ENCODE measurements at places on chromosomes 7 and 10.

DNA sequence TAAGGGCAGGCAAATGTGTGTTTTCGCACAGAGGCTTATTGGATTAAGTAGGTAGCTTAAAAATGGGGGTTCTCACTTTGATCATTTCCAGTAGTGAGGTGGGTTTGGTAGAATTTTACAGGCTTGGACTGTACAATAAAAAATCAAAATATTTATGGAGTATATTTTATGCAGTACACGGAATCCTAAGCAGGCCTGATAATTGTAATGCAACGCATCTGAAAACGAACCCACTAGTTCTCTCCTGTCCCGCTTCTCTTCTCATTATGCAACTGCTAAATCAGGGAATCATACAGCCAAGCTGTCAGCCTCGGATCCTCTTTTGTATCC lies 377 bp upstream of the POLR1F start:
- DNase-seq = no peak

DNA sequence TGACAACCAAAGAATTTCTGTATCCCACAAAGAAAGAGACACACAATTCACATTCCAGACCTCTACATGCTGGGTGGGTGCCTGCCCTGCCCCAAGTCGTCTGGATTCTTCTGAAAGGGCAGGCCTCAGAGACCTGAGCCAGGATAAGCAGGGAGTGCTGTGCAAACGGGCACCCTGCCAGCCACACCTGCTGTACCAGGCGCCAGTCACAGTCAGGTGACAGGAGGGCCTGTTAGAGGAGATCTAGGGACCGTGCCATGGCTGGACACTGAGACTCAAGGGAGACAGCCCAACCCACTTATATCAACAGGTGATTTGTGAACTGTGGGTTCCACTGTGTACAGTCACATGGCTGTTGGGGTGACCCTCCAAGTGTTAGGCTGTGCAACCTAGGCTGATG lies 103.1 kb upstream of the AFAP1L2 start:
- DNase-seq = no peak

DNA sequence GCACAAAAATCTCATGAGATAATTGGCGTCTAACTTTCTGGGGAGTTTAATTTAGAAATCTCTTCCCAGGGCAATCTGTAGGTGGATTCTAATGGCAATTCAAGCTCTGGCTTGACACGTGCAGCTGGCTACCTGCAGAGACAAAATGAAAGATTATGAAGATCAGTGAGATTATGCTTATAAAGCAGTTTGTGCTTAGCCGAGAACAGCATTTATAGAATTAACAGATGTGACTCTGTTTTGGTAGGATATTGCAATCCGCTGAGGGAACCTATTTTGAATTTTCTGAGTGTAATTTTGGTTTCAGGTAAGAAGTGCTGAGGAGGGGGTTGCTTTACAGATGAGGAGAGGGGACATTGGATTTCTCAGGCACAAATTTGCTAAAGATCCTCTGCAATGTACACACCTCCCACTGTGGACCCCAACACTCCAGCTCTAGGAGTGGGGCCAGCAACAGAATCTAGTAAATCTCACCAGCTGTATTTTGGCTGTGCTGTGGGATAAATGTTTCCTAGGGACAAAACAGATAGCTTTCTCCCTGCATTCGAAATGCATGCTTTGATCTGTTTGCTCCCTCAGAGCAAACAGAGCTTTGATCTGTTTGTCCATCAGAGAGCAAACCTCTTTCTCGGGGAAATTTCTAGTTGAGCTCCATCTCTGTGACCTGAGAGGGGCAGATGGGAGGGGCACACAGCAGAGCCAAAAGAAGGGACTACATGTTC lies 7.4 kb downstream of the GJD4 start:
- no peak for DNase-seq

DNA sequence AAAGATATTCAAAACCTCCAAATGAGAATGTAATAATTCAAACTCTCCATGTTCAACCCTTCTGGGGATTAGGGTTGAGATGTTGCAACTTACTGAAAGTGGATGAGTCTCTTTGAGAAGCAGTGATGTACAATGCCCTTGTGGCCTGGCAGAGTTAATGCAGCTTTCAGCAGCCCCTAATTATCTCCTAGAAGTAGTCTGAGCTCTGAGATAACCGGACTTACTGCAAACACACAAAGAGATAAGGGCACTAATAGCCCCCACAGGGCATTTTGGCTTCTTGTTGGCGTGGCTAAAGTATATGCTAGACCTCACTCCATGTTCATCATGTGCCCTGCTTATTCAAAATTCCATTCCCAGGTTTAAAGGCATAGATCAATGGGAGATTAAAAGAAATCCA lies 404.7 kb downstream of the NEBL start:
- no peak for DNase-seq

- DNase-seq = no peak
Observed at GRCh38 chr10:88920198-88920597, 32.4 kb downstream of the ACTA2 start.

DNA sequence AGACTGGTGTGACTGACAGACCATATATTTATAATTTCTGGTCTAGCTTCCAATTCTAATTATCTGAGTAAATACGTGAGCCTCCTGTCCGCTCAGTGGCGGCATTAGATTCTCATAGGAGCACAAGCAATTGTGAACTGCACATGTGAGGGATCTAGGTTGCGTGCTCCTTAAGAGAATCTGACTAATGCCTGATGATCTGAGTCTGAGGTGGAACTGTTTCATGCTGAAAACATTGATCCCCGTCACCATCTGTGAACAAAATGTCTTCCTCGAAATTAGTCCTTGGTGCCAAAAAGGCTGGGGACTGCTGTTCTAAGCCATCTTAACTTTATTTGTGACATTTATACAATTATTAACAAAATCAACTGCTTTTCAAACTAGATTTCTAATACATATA lies 164.7 kb upstream of the MEOX2 start:
- no peak for DNase-seq

GRCh38 chr7:13551503-13551902 lies 438.0 kb downstream of the ETV1 start:
- DNase-seq = no peak

DNA sequence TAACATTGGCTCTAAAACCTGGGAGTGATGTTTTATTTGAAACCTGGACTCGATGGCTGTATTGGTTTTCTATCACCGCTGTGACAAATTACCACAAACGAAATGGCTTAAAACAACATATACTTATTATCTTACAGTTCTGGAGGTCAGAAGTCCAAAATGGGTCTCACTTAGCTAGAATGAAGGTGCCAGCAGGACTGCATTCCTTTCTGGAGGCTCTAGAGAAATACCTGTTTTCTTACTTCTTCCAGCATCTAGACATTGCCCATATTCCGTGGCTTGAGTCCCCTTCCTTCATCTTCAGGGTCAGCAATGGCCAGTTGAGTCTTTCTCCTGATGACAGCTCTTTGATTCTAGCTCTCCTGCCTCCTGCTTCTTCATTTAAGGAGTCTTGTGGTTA lies 44.3 kb upstream of the STEAP1B start:
- DNase-seq = no peak

DNA sequence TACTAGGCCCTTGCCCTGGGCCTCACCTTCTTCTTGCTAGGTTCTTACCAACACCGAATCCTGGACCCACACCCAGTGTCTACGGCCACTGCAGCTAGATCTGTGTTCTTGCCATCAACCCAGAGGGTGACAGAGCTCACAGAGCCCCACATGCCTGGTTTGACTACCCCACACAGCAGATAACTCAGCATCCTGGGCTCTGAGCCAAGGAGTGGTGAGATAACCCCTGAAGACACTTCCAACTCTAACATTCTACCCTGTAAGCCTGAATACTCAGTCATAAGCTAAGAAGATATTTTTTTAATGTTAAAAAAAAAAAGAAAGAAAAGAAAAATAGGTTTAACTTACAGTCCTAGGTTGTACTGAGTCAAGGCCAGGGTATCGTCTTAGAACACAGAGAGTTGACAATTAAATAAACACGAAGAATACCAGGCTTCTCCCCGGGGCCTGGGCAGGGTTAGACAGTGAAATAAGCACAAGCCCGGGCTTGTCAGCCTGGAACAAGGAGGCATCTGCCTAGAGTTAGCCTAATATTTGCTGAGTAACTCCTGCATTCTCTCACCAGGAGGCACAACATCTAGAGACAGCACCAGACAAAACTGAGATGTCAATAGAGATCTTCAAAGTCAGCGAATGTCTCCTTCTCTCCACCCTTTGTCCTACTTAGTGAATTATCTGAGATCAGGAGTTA lies 556.5 kb upstream of the LRRN3 start:
- DNase-seq = no peak

GRCh38 chr10:1747590-1748157 lies 10.3 kb upstream of the ADARB2 start:
- DNase-seq = no peak

DNA sequence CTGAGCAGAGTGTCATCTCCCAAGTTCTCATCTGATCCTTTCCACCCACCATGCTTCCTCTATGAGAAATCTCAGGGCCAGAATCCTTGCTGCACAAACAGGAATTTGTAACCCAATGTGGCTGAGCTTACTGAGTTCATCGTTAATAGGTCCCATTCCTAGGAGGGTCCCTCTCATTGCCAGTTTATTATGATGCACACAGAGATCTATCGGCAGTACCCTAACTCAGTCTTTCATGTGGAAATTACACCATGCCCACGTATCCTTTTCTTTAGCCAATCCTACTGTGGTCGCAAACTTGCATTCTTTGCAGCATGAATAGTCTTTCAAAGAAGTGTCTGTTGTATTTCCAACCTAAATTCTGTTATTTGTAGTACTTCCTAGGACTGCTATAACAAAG lies 12.1 kb downstream of the TMEM236 start:
- DNase-seq = no peak

GRCh38 chr7:121544238-121544637 lies 148.1 kb upstream of the FAM3C start:
- DNase-seq = no peak

- DNase-seq = no peak
Observed at GRCh38 chr7:33504266-33504665, 374.9 kb downstream of the BBS9 start.

- DNase-seq = no peak
Observed at GRCh38 chr7:17534348-17534747, 235.9 kb downstream of the AHR start.

- no peak for DNase-seq
Observed at GRCh38 chr10:22662733-22663330, 51.5 kb downstream of the PIP4K2A start.

DNA sequence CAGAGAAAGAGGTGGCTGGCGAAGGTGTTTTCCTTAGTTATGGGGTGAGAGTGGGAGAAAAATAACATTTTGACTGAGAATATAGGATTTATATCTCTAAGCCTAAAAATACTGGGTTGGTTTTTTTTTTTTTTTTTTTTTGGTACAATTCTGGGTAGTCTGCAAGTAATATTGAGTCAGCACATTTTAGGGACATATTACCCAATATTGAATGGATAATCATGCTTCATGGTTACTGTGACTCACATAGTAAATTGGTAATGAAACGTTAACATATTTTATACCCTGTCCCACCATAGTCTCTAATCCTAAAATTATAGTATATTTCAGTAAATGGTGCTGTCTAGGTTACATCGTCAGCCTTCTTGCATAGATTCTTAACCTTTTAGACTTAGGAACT lies 91.4 kb downstream of the TPST1 start:
- DNase-seq = no peak

- no peak for DNase-seq
Observed at GRCh38 chr10:73406846-73407245, 7.0 kb downstream of the ANXA7 start.

GRCh38 chr7:2829040-2829439 lies 15.1 kb downstream of the GNA12 start:
- DNase-seq = no peak

GRCh38 chr7:36286226-36286625 lies 103.4 kb upstream of the ANLN start:
- no peak for DNase-seq

Data from omental fat pad (tissue), 4 donors.